Left cardiac atrium (tissue), 4 donors: ENCODE measurements at places on chromosomes 1 and 21. TPM values are rescaled to one million over a fixed set of nuclear protein-coding genes. Genes with fewer than 3 reads are reported as not detected.

Gene ARHGEF16
- 0.68 TPM for total RNA-seq

Gene KCTD3
- total RNA-seq: 17.2 TPM

Gene SHISA4
- total RNA-seq: 49.0 TPM

Gene IGSF5
- total RNA-seq: 6.3 TPM

Gene ACKR1
- total RNA-seq: 66.9 TPM

Gene CBR3
- 4.9 TPM for total RNA-seq

- no peak for DNase-seq
These were observed 30.3 kb downstream of the PRDM2 start for GRCh38 chr1:13730291-13730690.

- no peak for DNase-seq
These were observed 2.1 kb upstream of the DENND2C start for GRCh38 chr1:114671939-114672275.

- DNase-seq: no peak
These were observed 16.5 kb upstream of the FOXO6 start for GRCh38 chr1:41344708-41345159.

DNA sequence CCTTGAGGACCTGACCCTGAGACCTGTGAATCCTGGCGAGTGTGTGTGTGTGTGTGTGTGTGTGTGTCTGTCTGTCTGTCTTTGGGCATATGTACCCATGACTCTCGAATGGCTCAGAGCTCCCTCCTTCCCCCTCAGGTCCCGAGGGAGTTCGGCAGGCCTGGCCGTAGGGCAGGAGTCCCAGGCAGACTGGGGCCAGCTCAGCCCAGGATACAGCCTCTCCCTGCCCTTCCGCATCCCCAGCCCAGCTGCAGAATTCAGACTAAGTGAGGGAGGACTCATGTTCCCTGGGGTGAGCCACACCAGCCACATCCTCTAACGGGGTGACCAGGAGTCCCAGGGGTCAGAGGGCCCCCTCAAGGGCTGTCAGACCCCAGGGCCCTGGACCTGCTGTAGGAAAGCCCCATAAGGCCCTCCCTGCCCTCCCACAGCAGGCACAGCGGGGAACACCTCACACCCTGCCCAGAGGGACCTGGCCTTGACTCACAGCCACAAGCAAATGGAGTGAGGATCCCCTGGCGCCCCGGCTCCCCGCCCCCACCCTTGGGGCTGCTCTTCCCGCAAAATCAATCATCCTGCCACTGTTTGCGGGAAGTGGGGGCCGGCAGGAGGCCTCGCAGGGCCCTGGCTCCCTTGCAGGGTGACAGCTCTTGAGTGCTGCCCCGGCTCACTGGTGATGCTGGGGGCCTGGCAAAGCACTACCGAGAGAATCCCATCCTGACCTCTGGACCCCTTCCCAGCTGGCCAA lies 101.7 kb upstream of the CASZ1 start:
- no peak for DNase-seq

DNA sequence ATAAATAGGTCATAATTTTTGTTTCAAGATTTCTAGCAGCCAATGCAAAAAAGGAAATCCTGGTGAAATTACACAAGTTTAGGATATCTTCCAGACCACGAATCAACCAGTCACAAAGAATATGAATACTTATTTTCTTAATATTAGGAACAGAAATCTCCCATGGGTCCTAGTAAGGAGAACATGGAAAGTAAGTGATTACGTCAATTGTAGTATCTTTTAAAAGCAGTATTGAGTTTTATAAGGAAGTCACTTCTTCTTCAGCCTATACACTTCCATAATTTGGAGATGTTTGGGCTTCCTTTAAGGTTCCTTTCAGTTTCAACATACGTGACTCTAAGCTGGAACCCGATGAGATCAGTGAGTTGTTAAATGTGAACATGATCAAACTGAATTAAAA lies 534.5 kb downstream of the USP25 start:
- no peak for DNase-seq

GRCh38 chr1:39214998-39215873 lies 10.7 kb downstream of the MACF1 start:
- DNase-seq: no peak

GRCh38 chr1:178683291-178683690 lies 41.8 kb upstream of the RALGPS2 start:
- DNase-seq: no peak

- DNase-seq: no peak
These were observed 142.8 kb downstream of the ETS2 start for GRCh38 chr21:38948377-38949069.
